DMS153 (cell line): ENCODE measurements at places on chromosomes 11 and 22.

GRCh38 chr22:47417699-47418098, 655.2 kb downstream of the TBC1D22A start:
- no peak for DNase-seq

- DNase-seq = no peak
Measured at GRCh38 chr22:20141186-20142077, 9.4 kb downstream of the CCDC188 start.

DNA sequence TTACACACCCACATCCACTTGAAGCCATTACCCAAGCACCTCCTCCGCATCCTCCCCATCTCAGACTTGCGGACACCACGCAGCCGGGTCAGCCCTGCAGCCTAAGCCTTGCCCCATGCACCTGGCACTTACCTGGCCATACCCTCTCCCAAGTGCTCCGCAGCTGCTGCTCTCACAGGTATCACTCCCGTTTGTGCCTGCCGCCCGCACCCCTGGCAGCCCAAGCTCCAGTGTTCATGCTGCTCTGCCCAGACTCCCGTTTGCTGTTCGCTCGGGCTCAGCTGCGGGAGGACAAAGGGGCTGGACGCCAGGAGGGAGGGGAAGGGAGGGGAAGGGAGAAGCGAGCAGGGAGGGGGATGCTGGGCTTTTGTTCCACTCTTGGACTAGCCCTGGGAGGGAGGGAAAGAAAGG, at the start of gene KLHL35:
TSS of gene KLHL35 (minus strand) at position 293 of the 411 bp plus-strand sequence. CDS start 2,574 bp downstream, outside the sequence.
- peak; percentile 29 for DNase-seq

DNA sequence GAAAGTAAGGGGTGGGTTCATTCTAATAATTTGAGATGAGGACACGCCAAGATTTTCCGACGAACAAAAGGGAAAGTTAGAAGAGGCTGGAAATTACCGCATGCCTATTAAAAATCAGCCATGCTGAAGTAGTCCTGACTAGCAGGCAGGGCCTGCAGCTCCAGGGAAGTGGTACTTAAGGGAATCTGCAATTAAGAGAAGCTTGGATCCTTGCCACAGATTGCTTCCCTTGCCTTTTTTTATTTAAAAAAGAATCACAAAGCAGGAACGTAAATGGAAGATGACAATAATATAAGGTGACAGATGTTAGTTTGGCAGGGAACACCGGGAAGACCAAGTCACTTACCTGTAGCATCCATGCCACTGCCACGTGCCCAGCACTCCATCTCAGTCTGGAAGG, 359.3 kb downstream of the CADM1 start:
- peak; percentile 74 for DNase-seq

DNA sequence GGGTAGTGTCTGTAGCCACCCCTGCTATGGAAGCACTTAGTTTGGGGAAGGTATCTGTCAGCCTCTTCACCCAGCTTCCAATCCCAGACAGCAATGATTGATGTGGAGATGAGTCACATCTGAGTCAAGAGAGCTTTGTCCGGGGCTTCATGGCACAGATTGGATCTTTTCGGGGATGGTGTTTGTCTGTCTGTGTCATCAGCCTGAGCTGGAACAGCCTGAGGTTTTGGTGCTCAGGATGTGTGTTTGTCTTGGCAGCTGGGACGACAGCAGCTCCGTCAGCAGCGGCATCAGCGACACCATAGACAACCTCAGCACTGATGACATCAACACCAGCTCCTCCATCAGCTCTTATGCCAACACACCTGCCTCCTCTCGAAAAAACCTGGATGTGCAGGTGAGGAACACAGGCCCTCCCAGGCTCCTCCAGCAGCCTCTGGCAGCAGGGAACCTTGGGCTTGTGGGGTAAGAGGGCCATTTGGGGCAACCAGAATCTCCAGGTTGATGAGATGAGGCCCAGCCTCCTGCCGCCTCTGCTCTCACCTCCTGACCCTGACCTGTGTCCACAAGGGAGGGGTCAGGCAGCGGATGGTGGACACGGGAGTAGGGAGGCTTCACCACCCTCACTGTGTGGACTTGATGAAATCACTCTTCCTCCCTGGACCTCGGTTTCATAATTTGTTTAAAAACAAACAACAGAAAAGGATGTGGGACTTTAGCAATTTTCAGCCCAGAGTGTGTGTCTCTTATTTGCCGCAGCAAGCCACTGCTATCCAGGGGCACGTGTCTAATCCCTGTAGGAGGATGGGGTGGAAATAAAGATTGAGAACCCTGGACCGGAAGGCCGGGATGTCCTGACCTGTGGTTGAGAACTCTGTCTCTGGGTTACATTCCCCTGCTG, 124.3 kb downstream of the DBX1 start:
- peak; percentile 91 for DNase-seq

- no peak for DNase-seq
Measured at GRCh38 chr22:44166498-44167276, 14.0 kb upstream of the PARVG start.

GRCh38 chr11:122138744-122139594, 23.0 kb upstream of the BLID start:
- no peak for DNase-seq

GRCh38 chr11:78540256-78540655, 34.4 kb downstream of the NARS2 start:
- DNase-seq = no peak

GRCh38 chr11:64659417-64660144, 63.4 kb downstream of the NRXN2 start:
- DNase-seq = no peak

DNA sequence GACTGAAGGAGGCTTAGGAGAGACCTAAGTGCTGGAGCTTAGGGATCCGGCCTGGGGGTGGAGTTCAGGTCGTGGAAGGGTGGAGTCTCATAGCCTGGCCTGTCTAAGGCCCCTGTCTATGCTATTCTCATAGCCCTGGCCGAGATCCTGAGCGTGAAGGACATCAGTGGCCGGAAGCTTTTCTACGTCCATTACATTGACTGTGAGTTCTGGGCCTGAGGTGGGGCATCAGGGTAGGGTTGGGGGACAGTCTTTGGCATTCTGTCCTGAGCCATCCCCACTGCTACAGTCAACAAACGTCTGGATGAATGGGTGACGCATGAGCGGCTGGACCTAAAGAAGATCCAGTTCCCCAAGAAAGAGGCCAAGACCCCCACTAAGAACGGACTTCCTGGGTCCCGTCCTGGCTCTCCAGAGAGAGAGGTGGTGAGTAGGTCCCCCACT, 603 bp downstream of the KAT5 start:
- no peak for DNase-seq

DNA sequence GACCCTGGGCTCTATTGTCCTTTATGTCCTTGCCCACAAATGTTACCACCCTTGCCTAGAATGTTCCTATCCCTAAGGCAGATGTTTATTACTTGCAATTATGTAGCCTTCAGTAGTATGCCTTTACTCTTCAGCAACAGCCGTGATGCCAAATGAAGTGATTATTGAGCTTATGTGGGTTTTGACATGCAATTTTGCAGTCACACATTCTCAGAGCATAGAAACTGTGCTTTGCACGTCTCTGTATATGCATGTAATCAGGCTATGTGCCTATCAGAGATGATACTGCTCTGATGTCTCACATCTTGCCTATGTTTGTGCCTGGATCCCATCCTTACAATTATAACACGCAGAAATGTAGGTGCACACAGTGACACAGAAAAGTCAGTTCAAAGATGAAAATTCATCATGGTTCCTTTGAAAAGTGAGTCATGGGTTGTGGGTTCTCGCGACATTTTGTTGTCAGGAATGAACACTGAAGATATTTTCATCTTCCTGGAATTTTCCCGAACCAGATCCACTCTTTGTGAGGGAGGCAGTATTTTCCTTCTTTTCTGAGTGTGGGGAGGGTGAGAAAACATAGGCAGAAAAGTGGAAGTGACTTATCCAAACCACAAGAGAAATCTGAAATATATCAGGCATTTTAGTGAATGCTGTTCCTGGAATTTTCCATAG, 81.1 kb downstream of the BMAL1 start:
- no peak for DNase-seq

DNA sequence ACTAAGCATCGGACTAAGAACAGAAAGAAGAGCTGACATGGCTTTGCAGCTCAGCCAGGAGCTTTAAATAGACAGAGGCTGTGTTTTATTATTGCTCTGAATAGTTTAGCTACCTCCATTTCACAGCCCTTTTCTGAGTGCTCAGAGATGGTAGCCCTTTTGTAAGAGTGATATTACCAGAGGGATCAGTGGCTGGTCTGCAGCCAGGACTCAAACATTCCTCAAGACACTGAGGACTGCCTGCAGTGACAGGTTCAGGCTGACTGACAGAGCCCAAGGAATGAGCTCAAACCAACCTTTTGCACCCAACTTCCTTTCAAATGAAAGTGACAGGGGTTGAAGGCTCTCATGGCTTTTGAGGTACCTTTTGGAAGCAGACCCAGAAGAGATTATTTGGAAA, 189.0 kb downstream of the DDX10 start:
- DNase-seq = no peak

GRCh38 chr11:79077702-79078330, 363.0 kb downstream of the TENM4 start:
- DNase-seq = no peak

DNA sequence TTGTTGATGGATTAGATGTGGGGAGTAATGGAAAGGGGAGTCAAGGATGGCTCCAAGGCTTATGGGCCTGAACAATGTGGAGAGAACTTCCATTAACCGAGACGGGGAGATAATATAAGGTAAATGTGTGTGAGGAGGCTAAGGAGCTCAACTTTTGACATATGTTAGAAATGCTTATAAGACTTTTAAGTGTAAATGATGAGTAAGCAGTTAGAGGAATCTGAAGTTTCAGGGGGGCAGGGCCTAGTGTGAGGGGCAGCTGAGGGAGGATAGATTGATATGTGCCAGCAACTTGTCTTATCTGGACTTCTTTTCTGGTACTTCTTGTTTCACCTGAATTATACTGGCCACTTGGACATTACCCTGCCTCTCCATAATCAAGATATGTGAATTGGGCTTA, 29.9 kb downstream of the ANKRD42 start:
- DNase-seq = no peak

DNA sequence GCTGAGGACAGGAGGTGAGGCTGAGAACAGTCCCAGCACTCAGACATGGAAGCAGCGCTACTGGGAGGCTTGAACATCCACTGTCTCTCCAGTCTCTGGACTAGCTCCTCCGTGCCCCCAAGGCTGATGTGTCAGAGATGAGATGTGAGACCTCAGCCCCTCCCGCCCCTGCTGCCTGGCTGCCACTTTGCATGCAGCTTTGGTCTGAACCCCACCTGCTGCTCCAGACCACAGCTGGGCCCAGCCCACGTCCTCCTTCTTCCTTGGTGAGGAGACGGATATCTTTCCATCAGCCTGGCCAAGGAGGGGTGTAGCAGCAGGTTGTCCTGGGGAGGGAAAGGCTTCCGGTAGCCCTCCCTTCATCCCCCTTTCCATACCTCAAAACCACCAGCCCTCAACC, 148.0 kb upstream of the B3GAT1 start:
- no peak for DNase-seq

DNA sequence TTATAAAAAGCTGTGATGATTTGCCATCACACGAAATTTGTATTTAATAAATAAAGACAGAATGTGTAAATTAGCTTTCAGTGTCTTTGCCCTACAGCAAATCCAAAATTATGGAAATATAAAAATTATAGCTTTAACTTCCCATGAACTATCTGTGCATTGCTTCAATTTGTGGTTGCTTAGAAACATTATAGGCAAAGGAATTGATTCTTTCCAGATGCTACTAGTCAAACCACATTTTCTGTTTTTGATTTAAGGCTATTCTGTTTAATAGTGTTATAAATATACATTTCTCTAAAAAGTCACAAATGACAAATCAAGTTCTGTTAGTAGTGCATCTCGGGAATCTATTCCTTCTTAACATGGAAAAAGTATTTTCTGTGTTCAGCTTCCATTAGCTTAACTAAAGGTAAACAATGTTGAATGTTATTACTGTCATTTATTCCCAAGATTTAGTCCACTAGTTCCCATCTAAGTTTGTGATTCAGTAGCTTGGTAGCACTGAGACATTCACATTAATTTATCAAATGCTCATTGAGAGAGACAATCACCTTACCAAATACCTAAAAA, 1086.3 kb upstream of the CCDC90B start:
- no peak for DNase-seq

DNA sequence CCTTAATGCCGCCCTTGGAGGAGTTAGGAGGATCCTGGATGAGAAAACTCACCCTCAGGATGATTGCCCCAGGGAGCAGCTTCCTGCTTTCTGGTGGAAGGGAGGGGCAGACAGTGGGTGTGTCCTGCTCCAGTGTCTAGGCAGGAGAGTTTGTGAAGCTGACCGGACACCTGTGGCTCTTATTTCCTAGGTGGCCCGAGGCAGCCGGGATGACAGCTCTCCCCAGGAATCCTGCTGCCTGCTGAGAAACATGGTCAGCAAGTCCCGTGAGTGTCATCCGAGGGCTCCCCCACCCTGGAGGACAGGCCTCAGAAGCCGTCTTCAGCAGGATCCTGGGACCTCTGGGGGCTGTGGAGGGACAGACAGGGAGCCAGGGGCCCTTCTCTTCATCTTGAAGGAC, 50.4 kb downstream of the ST3GAL4 start:
- peak; percentile 19 for DNase-seq

- no peak for DNase-seq
Measured at GRCh38 chr22:23909296-23909898, 15.2 kb downstream of the MIF start.

DNA sequence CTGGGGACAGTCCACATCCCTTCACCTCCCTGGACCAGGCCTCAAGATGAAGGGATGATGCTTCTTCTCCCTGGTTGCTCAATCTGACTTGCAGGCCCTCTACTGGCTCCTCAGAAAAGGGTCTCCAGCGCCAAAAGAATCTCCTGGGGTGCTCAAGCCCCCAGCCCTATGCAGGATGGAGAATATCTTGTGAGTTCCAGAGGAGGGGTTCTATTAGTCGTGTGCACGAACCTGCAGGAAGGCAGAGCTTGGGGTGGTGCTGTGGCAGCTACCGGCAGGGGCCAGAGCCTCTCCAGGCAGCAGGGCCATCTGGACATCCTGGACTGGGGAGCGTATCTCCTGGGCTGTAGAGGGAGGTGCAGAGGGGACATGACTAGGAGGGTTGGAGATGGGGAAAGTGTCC, 1339.5 kb downstream of the BRD1 start:
- no peak for DNase-seq

- no peak for DNase-seq
Measured at GRCh38 chr11:66840317-66841091, 2.7 kb upstream of the RCE1 start.

DNA sequence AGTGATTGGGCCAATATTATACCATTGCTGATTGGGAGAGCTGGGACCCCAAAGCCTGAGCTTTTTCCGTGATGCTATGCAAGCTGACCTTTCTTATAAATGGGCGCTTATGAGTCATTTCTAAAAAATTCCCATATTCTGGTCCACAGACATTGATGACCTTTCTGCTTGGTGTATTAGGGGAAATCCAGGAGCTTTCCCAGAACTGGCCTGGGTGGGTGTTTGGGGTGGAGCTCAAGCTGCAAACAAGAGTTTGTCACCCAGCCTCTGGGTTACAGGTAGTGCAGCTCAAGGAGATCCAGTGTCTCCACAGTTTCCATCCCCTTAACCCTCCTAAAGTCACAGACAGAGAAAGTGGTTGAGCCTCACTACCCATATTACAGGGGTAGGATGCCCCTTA, 67.7 kb downstream of the CCDC81 start:
- no peak for DNase-seq

DNA sequence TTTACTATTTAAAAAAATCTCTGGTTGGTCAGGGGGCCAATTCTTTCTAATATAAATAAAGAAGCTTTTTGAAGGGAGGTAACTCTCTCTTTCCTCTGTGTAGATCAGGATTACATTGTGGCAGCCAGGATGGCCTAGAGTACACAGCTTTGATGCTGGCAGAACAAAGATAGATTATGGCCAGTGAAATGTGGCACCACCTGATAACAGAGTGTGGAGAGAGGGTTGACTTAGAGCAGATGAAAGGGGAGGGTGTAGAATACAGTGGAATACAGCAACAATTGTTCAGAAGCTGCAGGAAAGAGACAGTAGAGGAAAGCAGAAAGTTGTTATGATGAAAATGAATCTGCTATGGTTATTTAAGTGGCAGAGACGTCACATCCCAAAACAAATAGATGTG, 99.0 kb downstream of the FAR1 start:
- DNase-seq = no peak
